PC-3 (cell line): ENCODE measurements at places on chromosomes 4 and X. TPM values are rescaled to one million over a fixed set of nuclear protein-coding genes. Genes with fewer than 3 reads are reported as not detected.

The GABRG1 gene
- total RNA-seq, result not detected in 2 replicates

The GYPB gene
- not detected in 2 replicates for total RNA-seq

The CT45A1 gene
- not detected in 2 replicates for total RNA-seq

The PPARGC1A gene
- total RNA-seq, result not detected in 2 replicates

The TMPRSS11D gene
- total RNA-seq, result not detected in 2 replicates

The RIPPLY1 gene
- total RNA-seq, result not detected in 2 replicates

The MSANTD1 gene
- total RNA-seq, result 0.77 and 1.3 TPM in 2 replicates

DNA sequence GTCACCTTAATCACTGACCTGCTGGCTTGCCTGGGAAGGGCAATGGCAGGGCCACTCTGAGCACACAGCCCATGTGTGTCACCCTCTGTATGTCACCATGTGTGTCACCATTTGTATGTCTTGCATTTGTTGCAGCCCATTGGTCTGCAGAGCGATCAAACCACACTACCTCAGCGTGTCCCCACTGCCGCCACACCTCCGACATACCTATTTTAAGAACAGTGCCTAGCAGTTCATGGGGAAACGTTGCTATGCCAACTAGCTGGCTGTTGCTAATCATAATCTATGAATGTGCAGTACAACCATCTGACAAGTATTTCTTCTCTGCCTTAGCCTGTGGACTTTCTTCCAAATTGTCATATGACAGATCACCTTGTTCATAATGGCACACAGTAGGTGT lies 8.0 kb upstream of the CRMP1 start:
- no peaks in the 10 kb centered on the region for H3K4me1 ChIP-seq
- no peaks in the 10 kb centered on the region for H3K36me3 ChIP-seq
- H3K4me3 ChIP-seq, result no peak overlapping the region
- H3K27me3 ChIP-seq, result peaks cover 93% of the 10 kb centered on the region
- H3K27ac ChIP-seq, result no peak overlapping the region

GRCh38 chr4:125507141-125507540 lies 192.4 kb downstream of the FAT4 start:
- H3K4me1 ChIP-seq, result no peaks in the 10 kb centered on the region
- no peaks in the 10 kb centered on the region for H3K36me3 ChIP-seq
- H3K4me3 ChIP-seq, result no peak overlapping the region
- no peaks in the 10 kb centered on the region for H3K27me3 ChIP-seq

DNA sequence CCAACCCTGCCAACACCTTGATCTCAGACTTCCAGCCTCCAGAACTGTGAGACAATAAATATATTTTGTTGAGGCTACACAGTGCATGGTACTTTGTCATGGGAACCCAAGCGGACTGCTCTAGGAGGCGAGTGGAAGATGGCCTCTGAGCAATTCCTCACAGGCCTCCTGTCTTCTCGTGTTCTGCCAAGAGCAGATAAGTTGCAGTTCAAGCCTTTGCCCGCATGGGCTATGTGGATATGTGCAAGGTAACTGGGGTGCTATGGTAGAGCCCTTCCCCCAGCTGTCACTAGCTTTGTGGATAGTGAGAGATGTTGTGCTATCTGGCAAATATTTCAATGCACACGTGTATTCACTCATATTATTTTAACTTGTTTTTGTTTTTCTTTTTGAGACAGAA lies 156.0 kb upstream of the BCOR start:
- H3K4me3 ChIP-seq, result no peak overlapping the region
- H3K36me3 ChIP-seq, result no peaks in the 10 kb centered on the region
- no peak for DNase-seq

GRCh38 chrX:72569786-72570185 lies 2.9 kb downstream of the HDAC8 start:
- peaks cover 22% of the 10 kb centered on the region for H3K36me3 ChIP-seq
- peaks cover 36% of the 10 kb centered on the region for H3K4me1 ChIP-seq
- no peak overlapping the region for H3K4me3 ChIP-seq
- no peaks in the 10 kb centered on the region for H3K27me3 ChIP-seq

- H3K4me3 ChIP-seq, result no peak overlapping the region
- no peaks in the 10 kb centered on the region for H3K4me1 ChIP-seq
- H3K36me3 ChIP-seq, result 0 out of 2 replicates have a peak, but pooled peaks cover 9% of the 10 kb centered on the region
- H3K27ac ChIP-seq, result no peak overlapping the region
- no peak for DNase-seq
Measured at GRCh38 chr4:151175233-151175632, 75.8 kb downstream of the RPS3A start.
